ENCODE measurements at places on chromosomes 3 and 15.

DNA sequence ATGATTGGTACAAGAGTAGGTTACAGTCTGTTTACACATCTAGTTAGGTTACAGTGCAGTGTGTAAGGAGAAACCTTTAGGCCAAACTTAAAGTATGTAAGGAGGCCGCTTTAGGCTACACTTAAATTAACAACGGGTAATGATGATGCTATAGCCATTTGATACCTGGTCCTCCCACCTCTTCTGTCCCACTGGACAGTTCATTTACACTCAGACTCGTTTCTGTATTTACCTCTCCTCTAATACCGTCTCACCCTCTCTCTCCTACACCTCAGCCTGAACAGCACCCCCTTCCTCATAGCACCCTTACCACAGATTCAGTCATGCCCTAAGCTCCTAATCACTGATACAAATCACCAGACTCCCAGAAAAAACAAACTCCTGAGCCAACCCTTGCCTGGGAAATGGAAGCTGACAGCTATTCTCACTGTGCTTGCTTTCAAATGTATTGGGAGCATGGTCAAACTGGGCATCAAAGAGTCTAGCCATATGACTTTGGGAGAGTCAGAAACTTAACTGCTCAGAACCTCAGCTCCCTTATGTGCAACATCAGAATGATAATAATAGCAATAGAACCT is 241.3 kb upstream of the SETMAR start:
- no peak for DNase-seq

DNA sequence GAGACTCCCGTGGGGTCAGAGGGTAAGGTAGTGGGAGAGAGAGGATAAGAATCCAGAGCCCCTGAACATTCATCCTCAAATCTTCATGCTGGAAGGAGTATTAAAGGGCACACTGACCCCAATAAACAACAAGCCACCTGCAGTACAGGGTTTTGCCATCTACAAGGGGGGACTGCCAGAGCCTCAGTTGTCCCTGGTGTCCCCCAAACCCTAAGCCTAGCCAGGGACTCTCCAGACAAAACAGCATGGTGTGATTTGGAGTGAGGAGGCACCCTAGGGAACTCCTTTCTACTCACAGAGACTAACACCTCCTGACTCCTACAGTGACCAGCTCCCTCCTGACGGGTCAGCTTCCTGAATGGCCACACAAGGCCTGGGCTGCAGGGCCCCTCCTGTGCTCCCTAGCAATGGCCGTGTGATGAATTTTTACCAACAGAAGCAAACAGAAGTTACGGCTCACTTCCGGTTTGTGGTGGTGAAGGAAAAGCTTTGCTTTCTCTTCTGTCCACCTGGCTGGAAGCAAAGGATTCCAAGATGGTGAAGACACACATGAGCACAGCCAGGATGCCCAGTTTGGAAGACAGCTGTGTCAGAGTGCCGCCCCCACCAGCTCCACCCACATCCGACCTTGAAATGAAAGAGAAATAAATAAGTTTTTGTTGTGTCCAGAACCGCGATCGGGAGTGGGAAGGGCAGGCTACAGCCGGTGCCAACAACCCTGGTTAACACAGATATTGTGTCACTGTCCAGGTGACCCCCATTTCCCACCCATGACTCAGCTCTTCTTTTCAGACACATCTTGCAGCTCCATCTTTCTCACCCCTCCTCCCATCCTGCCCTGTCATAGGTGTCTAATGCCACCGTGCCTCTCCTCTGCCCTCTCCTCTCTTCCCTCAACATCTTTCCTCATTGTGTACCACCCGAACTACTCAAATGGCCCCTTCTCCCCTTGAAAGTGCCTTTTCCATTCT is 69.6 kb upstream of the ATP13A3 start:
- no peak for DNase-seq

DNA sequence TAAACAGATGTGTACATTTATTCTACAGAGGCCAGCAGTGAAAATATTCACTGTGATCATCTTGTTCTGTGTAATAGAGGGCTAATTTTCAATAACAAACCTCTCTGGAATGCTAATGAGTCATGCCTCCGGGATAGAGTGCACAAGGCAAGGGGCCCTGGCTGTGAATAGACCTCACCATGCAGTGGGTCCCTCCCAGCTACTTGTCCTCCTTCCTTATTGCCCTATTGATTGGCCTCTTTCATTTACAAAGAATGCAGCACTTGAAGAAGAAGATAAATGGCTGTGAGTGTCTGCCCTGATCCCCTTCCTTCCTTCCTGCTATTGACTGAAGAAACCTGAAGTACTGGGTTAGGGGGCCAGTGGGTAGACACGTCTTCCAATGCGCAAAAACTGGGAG is 436.3 kb downstream of the WDR72 start:
- DNase-seq, result no peak

GRCh38 chr3:11195721-11196332 is 41.5 kb downstream of the HRH1 start:
- DNase-seq, result peak; percentile 83

DNA sequence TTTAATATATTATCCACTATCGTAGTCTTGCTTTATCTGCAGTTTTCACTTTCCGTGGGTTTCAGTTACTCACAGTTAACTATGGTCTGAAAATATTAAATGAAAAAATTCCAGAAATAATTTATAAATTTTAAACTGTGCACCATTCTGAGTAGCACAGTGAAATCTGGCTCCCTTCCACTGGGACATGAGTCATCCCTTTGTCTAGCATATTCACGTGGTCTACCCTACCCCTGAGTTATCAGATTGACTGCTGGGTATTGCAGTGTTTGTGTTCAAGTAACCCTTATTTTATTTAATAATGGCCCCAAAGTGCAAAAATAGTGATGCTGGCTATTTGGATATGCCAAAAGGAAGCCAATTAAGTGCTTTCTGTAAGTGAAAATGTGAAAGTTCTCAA is 539.5 kb upstream of the AGTR1 start:
- DNase-seq, result peak; percentile 71

GRCh38 chr3:183085634-183086390 is 13.5 kb downstream of the MCCC1 start:
- DNase-seq, result peak; percentile 29

- DNase-seq, result peak; percentile 63
These were observed 73.1 kb upstream of the COL8A1 start for GRCh38 chr3:99565331-99565730.

- peak; percentile 58 for DNase-seq
These were observed 163.4 kb downstream of the KLF13 start for GRCh38 chr15:31489801-31490646.

GRCh38 chr3:10933805-10934481 is 58.6 kb upstream of the SLC6A1 start:
- peak; percentile 80 for DNase-seq

DNA sequence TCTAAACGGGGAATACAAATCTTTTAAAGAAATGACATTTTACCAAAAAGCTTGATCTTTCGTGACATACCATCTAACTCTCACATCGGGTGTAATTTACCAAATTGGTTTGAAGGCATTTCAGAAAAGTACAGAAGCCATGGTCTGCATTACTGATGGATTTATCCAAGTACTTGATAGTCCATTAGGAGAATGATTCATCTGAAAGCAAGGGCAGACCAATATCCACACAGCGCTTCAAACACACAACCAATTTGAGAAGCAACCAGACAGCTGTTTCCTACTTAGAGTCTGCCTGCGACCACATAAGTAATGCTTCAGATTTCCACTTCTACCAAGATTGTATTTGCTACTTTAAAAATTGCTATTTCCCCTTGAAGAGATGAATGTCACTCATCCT is 697.6 kb upstream of the ALCAM start:
- no peak for DNase-seq

GRCh38 chr3:42174679-42175385 is 83.7 kb downstream of the TRAK1 start:
- DNase-seq, result no peak

- DNase-seq, result no peak
These were observed 25.8 kb downstream of the USP3 start for GRCh38 chr15:63530235-63530634.

GRCh38 chr15:83475551-83475950 is 28.4 kb downstream of the SH3GL3 start:
- peak; percentile 35 for DNase-seq

GRCh38 chr3:74693251-74693650 is 78.8 kb upstream of the CNTN3 start:
- DNase-seq, result no peak

- no peak for DNase-seq
These were observed 75.8 kb downstream of the RARB start for GRCh38 chr3:25503898-25504301.

- no peak for DNase-seq
These were observed 8.0 kb upstream of the GSK3B start for GRCh38 chr3:120102232-120102631.

- no peak for DNase-seq
These were observed 616.7 kb upstream of the NAALADL2 start for GRCh38 chr3:174242311-174243041.

DNA sequence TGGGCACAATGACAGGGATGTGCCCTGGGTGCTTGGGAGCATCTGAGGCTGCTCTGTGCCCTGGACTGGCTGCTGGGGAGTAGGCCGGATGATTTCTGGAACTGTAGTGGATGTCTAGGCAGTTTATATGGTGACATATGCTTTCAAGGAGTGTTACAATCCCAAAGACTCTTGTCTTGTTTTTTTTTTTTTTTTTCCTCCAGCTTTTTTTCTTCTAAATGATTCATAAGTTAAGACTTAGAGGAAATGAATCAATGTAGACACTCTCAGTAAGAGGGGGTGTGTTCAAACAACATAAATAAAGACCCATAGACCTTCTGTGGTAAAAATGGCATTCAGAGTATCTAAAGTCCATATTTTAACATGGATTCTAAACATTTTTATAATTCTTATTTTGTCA is 706.1 kb upstream of the GOLIM4 start:
- DNase-seq, result peak; percentile 84

GRCh38 chr3:37667335-37667734 is 194.3 kb upstream of the CTDSPL start:
- DNase-seq, result no peak

GRCh38 chr3:182814419-182815062 is 21.2 kb downstream of the ATP11B start:
- DNase-seq, result no peak

DNA sequence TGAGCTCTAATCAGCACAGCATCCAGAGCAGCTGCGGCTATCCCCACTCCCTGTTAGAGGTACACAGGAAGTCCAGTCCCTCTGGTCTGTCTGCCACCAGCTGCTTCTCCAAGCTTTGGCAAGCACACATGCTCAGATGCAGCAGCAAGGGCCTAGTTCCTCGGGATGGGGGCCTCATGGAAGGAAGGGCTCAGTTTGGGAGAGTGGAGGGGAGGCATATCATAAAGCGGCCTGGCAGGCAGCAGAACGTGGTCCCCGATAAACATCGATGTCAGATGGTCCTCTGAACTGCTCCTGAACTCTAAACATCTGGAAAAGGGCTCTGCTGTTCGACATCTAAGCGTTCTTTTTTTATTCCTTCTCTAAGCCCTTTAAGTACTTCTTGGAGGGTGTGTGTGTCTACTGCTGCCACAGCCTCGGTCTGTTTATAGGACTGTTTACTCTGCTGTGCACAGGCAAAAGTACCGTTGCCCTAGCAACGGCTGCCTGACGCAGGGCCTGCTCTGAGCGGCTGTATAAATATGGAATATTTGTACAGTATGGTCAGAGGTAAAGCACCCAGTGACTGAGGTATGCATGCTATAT is 74.6 kb downstream of the PRICKLE2 start:
- DNase-seq, result peak; percentile 75

DNA sequence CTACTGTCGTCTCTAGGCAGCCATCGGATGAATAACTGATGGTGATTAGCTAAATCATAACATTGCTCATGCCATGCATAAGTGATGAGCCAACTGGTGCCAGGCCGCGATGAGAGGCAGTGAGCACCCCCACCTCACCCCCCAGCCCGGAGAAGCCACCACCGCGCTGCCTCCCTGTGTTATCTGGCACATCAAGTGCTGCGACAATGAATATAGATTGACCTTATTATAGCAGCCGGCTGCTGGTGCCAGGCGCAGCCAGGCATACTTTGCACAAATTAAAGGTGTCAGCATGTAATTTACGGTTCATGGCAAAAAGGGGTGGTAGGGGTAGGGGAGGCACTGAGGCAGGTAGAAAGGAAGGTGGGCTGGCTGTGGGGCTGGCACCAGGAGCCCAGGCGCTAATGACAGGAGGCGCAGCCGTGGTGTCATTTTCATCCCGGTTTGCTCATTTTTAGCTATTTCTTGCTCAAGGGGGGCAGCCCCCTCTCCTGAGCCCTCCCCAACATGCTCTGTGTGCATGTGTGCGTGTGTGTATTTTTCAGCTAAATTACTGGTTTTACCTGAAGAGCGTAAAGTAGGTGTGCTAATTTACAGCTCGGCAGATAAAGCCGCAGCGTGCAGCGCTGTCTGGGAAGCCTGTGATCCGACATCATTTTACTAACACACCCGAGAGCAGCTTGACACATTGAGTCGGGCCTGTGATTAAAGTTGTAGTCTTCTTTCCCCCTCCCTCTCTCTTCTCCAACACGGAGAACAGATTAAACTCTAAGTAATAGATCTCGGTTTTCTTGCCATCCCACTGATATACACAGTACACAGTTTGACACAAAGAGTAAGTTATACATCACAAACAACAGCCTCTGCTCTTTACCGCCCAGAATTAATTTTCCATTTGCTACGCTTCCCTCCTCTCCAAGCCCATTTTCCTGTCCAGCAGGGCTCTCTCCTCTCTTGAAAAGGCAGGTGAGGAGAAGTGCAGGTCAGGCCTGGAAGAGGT is 212.3 kb downstream of the RPLP1 start:
- DNase-seq, result no peak

DNA sequence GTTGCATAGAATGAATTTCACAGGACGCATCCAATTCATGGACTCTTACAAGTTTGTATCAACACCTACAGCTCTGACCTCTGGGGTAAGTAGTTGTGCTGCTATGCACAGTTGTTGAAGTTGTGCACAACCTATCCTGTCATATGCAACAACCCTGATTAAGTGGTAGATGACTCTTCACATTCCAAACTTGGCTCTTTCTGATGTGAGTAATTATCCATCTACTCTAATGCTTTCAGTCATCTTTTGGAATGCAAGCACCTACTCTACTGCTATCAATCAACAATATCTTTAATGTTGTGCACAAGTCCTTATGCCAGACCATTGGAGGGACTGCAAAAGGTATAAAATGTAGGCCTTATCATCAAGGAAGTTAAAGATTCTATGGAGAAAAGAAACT is 921.4 kb downstream of the MCTP2 start:
- DNase-seq, result no peak

DNA sequence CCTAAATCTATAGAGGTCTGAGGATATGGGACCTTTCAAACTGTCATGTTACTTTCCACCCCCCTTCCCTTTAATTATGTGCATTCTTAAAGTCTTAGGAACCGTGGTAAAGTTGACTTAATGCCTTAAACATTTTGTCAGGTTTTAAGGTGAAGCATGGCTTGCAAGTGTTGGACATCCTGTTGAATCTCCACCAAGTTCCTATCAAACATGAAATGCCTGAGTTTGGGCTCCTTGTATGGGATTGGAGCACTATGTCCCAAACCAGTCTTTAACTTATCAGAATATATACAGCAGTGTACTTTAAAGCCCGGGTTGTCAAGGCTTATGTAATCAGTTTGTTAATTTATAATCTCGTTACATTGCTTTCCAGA is 1.1 kb downstream of the SNRK start:
- peak; percentile 14 for DNase-seq

DNA sequence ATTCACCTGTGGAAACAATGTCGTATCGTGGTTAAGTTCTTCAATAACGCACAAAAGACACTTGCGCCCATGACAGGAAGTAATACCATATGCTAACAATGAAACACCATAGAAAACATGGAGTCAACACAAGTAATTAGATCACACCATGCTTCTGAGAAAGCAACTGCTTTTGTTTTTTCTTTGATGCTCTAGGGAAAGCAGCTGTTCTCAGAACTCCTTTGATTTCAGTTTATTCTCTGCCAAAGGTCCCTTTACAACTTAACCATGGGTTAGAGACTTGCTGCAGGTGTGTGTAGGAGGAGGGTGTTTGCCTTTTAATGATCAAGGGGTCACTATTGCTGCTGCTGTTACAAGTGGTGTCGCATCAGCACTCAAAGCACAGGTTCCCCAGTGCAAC is 324.0 kb upstream of the SLCO3A1 start:
- DNase-seq, result no peak

All from EL (cell line).